Fibroblast of lung (primary cell): ENCODE measurements at places on chromosomes 1 and 21. TPM values are rescaled to one million over a fixed set of nuclear protein-coding genes. Genes with fewer than 3 reads are reported as not detected.
A peak's percentile ranks its signal among the peaks of the same experiment; 100 is the strongest.

DNA sequence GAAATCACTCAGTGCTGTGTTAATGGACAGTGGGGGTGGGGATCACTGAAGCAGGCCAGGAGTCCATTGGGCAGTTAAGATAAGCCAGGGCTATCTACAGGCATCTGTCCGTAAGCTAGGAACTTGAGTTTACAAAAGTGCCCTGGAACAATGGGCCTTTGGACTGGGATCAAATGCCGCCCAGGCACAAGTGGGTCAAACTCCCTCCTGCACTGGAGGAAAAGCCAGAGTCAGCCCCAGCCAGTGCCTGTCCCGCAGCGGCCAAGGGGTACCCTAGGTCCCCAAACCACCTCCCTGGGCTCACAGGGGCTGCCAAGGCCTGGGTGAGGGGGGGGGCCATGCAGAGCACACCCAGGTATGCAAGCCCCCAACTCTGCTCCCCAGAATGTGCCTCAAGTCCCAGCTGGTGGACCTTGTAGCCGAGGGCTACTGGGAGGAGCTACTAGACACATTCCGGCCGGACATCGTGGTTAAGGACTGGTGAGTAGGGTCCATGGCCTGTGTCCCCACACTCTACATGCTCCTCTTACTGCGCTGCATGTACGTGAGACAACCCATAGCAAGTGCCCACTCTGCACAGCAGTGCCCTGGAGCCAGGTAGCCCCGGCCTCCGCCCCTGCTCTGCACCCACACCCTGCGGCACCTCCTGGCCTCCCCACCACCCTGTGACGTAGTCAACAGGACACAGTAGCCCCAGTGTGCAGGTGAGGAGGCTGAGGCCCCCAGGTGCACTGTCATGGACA, 7.7 kb downstream of the FBXO6 start:
- DNase-seq, result no peak

DNA sequence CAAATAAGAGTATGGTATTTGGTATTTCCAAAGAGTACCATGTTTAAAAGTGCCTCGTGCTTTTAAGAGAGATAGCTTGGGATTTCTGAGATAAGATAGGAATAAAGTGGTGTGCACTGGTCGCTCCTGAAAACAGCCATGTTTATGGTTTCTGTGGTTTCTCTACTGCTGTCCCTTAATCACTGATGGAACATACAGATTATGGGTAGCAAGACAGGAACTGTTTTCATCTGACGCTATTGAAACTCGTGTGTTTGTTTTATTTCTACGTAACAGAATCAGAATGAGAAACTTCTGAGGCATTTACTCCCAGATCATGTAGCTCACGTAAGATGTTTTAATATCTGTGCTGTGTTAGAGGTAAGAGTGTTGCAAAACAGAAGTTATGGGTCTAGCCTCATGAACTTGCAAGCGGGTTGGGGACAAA, 126.0 kb downstream of the KIAA0319L start:
- DNase-seq, result no peak

- no peak for DNase-seq
These were observed 3.7 kb downstream of the CHD1L start for GRCh38 chr1:147246044-147246690.

GRCh38 chr1:234971586-234972297, 156.9 kb downstream of the TOMM20 start:
- no peak for DNase-seq

GRCh38 chr1:4076346-4076745, 176.3 kb upstream of the C1orf174 start:
- DNase-seq, result no peak

Gene SH3D21
- polyA plus RNA-seq, result 1.1 and 1.9 TPM in 2 replicates

GRCh38 chr1:9593492-9594465, 5.1 kb downstream of the TMEM201 start:
- peak; percentile 49 for DNase-seq

DNA sequence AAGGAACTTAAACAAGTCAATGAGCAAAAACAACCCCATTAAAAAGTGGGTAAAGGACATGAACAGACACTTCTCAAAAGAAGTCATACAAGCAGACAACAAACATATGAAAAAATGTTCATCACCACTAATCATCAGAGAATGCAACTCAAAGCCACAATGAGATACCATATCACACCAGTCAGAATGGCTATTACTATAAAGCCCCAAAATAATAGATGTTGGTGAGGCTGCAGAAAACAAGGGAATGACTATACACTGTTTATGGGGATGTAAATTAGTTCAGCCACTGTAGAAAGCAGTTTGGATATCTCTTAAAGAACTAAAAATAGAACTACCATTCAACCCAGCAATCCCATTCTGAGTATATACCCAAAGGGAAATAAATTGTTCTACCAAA, 51.2 kb downstream of the MRPL39 start:
- no peak for DNase-seq

- no peak for DNase-seq
These were observed 47.0 kb downstream of the CNST start for GRCh38 chr1:246613096-246613758.

GRCh38 chr1:235149824-235150223, 11.2 kb downstream of the RBM34 start:
- DNase-seq, result no peak
